ENCODE measurements at places on chromosomes 7 and 10.
A peak's percentile ranks its signal among the peaks of the same experiment; 100 is the strongest.

DNA sequence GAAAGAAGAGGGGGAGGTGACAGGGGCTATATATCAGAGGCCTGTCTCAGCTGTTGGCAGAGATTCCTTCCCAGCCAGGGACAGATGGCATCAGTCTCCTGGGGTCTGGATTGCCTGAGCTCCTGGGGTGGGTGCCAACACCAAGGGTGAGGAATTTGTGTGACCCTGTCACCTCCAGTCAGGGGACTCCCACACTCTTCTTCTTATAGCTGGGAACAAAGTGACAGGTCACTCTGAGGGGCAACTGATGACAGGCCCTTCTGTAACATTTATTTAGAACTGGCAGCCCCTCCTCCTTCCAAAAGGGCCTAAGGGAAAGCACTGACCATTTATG lies 53.7 kb upstream of the DUSP5 start:
- DNase-seq = no peak

DNA sequence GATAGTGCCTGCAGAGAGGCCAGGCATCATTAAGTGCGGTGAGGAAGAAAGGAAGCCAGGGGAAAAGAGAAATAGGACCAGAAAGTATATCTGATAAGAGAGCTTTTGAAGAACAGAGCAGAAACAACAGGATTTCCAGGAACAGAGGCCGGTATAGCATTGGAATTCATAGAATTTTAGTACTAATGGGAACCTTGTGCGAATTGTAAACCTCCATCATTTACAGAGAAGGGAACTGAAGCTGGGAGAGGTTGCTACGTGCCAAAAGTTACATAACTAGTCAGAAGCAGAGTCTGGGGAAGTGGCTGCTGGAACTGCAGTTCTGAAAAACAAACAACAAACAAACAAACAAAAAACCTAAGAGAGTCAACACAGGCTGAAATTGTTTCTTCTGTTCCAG lies 5.4 kb upstream of the ZMYND11 start:
- no peak for DNase-seq

DNA sequence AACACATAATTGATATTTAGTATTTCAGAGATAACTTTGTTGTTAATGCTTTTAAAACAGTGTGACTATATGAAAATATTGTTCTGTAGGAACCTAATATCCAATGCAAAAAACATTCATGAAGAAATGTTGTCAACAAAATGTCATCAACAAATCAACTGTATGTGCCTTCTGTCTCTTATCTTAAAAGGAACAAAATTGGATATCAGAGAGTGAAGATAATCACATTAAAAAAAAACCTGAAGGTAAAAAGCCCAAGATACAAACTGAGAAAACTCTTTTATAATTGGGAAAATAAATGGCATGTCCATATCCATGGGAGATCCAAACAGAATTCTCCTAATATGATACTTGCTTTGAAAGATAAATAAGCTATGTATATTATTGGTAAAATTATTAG lies 33.9 kb downstream of the ICA1 start:
- no peak for DNase-seq

- DNase-seq = peak; percentile 27
These were observed 642 bp downstream of the STK32C start for GRCh38 chr10:132306864-132307751.

GRCh38 chr7:155594163-155594732 lies 47.9 kb upstream of the CNPY1 start:
- DNase-seq = no peak

DNA sequence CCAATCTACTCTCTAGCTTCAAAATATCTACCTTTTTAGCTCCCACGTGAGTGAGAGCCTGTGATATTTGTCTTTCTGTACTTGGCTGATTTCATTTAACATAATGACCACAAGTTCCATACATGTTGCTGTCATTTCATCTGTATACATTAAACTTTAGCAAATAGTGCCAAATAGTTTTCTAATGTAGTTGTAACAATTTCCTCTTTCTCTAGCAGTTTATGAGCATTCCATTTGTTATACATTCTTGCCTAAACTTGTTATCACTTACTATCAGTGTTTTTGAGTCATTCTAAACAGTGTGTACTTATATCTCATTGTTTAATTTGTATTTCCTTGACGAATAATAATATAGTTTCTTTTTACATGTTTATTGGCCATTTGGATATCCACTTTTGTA lies 77.2 kb downstream of the NEUROD6 start:
- DNase-seq = no peak

GRCh38 chr7:81641873-81642272 lies 128.0 kb downstream of the HGF start:
- no peak for DNase-seq

- DNase-seq = no peak
These were observed 34.5 kb downstream of the PPP1R3C start for GRCh38 chr10:91598211-91598977.
